ENCODE measurements at places on chromosomes 5 and 9. TPM values are rescaled to one million over a fixed set of nuclear protein-coding genes. Genes with fewer than 3 reads are reported as not detected.

DNA sequence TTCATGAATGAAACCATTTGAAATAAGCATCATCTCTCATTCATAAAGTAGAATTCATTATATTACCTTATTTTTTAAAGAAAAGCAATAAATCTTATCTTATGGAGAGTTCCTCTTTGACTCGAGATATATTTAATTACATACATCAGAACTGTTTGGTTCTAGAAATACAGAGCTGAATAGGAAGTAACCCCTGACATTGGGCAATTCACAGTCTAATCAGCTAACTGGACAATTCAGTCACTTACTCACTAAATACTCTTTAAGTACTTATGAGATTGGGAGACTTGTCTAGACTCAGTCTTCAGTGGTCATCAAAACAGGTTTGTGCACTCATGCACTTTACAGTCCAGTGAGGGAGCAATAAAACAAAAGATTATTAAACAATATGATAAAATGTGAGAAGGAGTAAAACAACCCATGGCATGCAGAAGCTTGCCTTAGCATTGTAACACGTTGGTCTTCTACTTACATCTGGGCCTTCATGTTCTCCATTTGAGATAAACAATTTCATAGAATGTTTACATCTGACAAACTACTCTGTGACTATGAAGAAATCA, 11.5 kb upstream of the FBXO38 start:
- no peak for DNase-seq

PCDHGA5 gene
- total RNA-seq: 0.71 TPM

TPPP gene
- 2.6 TPM for total RNA-seq

BAAT gene
- total RNA-seq: 0.36 TPM
